Stimulated activated CD4-positive, alpha-beta T cell treated with anti-CD3 and anti-CD28 coated beads, Interleukin-2, amount 100 ng/mL, for 4 hours (primary cell): ENCODE measurements at places on chromosomes 5 and 9.

DNA sequence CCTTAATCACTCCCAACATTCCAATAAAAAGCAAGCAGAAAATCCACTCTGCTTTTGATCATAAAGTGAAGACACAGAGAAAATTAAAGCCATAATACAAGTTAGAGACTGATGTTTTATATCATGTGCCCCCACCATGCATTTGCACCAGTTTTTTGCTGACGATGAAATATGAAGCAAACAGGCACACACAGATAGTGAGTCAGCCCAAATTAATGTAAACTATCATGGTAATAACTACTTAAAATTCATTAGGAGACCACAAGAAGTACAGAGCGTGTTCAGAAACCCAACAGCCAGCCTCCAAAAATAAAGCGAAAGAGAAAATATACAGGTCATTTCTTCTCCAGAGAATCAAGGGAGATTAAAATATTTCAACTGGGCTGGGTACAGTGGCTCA is 46.4 kb upstream of the KDM4C start:
- no peak for DNase-seq

DNA sequence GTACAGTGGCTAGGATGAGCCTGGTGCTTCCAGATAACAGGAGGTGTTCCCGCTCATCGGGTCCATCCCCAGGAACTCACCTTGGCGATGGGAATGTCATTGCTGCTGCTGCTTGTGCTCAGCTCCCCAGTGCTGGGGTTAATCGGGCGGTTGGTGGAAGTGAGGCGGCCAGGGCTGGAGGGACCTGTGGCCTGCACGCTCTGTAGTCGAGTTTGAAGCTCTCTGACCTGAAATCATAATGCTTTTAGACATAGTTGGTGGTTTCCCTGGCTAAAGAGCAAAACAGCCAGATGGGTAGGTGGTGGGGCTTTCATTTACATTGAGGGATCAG is 108.5 kb downstream of the DCP2 start:
- no peak for DNase-seq

DNA sequence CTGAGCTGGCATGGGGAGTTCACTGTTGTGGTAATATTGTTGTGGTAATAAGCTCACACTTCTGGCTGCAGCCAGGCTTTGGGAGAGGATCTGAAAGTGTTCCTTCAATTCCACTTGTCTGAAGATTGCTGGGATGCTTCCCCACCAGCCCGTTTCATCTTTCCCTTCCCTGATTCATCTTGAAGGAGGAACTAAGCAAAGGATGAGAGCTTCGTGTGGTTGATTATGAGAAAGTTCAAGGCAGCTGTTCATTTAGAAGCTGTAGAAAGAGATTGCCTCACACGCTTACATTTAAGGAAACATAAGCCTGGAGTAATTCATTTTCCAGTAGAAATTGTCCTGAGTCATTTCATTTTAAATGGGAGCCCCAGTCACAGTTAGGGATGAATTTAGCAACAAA is 122.4 kb upstream of the GAS1 start:
- no peak for DNase-seq

- no peak for DNase-seq
Observed at GRCh38 chr9:133048595-133048994, 13.2 kb upstream of the CEL start.

DNA sequence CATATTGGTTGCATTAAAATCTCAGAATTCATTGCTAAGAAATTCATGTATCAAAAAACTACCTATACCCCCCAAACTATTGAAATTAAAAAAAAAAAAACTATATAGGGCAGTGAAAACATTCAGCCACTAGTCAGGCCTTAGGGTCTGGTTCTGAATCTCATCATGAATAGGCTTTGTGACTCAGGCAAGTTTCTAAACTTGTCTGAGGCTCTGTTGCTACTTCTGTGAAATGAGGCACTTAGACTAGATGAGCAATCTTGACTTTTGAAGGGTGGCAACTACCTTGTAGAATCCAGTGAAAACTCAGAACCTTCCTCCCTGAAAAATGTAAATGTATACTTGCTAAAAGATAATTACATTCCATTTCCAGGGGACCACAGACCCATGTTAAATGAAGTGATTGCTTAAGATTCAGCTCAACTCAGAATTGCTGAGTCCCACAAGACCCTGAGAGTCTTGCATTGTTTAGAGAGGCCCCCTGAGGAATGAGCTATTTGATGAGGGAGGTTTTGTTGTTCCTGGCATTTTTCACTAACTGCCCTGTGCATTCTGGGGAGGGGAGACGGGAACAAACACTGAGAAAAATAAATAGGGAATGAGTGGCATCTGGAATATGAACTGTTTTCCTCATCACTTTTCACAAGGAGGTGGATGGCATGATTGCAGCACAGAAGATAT is 29.5 kb downstream of the RAI14 start:
- no peak for DNase-seq

- no peak for DNase-seq
Observed at GRCh38 chr9:124262649-124262972, 4.9 kb downstream of the NEK6 start.

DNA sequence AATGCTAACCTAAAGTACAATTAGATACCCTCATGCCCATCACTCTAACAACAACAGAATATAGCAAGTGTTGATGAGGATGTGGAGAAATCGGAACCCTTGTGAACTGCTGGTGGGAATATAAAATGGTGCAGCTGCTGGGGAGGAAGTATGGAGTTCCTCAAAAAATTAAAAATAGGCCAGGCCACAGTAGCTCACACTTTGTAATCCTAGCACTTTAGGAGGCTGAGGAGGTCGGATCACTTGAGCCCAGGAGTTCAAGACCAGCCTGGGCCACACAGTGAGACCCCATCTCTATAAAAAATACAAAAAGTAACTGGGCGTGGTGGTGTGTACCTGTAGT is 18.0 kb upstream of the MRNIP start:
- DNase-seq = no peak

GRCh38 chr5:175694371-175695160 is 36.7 kb downstream of the HRH2 start:
- no peak for DNase-seq

GRCh38 chr5:17275289-17276158 is 58.1 kb downstream of the BASP1 start:
- DNase-seq = no peak

DNA sequence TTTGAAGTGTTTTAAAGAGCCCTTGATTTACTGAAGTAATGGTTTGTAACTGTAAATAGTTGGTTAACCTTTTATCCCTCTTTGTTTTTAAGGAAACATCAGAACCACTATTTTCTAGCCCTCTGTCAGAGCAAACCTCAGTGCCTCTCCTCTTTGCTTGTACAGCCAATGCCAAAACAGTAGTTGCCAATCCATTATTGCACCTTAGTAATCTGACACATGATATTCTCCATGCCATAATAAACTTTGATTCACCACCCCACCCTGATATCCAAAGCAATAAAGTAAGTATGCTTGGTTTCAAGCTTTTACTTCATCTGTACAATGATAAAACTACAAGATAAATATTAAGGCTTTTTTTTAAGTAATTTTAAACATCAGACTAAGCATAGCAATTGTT is 100.8 kb downstream of the DMXL1 start:
- DNase-seq = no peak

DNA sequence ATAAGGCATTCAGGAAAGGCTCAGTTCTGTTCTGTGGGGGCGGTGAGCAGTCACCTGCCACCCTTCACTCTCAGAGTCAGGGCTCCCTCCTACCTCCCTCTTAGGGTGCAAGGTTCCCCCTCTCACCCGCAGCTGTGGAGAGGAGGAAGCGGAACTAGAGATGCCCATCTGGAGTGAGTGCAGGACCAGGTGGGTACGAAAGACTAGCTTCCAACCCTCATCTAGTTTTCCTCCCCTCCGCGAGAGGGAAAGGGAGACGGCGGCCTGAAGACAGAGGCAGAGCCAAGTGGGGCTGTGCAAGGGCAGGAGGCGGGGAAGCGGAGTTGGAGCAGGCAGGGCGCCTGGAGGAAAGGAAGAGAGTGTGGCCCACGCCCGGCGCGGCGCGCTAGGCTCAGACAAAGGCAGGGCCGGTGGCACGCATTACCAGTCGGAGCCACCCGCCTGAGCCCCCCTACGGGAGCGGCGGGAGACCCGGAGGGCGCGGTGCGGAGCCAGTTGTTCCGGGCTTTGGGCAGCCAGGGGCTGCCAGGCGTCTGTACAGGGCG is 7.3 kb downstream of the PRR7 start:
- DNase-seq = no peak

DNA sequence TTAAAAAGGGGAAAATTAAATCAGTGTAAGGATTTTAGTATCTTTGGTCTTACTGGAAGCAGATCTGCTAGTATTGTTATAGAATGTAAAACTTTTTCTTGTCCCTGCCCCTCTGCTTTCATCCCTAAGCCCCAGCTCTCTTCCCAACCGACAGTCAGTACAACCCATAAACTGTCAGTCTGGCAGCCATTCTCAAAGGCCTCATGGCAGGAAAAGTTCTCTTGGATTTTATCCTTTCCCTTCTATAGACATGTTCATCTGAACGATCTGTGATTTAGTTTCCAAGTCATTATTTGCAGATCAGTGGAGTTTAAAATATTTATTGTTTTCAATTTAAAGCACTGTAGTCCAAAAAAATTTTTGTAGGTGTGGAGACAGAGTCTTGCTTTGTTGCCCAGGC is 39.2 kb downstream of the ARRDC3 start:
- DNase-seq = no peak
